Gastrocnemius medialis (tissue), 4 donors: ENCODE measurements at places on chromosomes 1 and 21.
A peak's percentile ranks its signal among the peaks of the same experiment; 100 is the strongest.

DNA sequence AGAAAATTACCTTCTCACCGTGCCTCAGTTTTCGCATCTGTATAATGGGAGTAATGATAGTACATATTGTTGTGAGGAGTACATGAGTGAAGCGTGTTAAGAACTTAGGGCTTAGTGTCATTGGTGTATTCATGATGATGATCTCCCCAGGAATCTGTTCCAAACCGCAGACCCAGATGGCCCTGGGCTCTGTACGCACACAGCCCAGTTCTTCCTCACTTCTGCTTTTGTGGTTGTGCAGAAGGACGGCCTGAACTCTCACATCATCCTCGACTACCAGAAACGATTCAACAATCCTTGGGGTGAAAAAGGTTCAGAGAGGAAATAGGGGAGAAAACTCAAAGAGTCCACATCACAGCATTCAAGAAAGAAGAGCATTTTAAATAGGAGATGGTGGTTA, 323.0 kb downstream of the CAMTA1 start:
- DNase-seq = no peak

DNA sequence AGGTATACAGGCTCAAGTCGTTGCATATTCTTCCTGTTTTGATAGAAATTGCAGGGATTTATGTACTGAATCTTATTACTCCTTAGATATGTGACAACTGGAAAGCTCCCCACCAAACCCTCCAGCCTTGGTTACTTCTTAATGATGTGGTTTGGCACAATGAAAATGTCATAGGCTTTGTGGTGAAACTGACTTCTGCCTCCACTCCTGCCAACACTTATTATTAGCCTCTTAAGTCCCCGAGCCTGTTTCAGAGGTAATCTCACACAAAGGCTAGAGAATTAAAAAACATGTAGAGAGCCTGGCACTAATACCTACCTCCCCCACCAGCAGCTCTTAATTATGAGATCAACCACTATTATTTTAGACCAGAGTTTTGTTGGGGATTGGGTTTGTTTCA, 4.2 kb downstream of the COX20 start:
- DNase-seq = no peak

DNA sequence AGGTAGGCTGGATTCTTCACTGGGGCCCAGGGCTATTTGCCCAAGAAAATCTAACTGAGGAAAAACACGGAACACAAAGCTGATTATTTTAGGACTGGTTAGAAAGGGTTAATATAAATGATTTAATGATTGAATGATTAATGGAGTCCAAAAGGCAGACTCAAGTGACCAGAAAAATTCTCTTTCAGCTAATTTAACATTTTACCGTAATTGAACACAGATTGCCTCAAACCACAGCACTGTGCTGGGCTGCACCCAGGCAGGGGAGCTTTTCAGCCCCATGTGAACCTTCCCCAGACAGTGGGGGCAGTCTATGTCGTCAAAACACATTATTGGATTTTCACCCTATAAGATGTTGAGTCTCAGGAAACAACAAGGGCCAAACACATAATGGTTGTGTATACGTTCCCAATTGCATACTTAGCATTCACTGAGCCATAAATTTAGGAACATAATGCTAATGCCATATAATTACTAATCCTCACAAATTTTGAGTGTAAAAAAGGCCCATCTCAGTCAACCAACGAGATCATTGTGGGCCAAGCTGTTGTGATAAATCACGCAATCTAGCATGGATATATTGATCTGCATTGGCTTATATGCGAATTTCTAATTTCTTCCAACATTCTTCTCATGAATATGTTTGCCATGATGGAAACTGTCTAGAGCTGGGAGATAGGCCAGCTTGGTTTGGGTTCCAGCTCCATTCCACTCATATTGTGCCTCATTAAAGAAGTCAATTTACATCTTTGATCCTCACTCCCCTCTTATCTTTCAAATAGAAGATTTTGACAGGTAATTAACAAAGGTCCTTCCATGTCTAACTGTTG, 27.7 kb downstream of the DSCAM start:
- no peak for DNase-seq

- DNase-seq = no peak
Measured at GRCh38 chr1:44780583-44781121, 5.3 kb downstream of the RPS8 start.

GRCh38 chr1:65593516-65593915, 173.0 kb downstream of the LEPR start:
- no peak for DNase-seq

DNA sequence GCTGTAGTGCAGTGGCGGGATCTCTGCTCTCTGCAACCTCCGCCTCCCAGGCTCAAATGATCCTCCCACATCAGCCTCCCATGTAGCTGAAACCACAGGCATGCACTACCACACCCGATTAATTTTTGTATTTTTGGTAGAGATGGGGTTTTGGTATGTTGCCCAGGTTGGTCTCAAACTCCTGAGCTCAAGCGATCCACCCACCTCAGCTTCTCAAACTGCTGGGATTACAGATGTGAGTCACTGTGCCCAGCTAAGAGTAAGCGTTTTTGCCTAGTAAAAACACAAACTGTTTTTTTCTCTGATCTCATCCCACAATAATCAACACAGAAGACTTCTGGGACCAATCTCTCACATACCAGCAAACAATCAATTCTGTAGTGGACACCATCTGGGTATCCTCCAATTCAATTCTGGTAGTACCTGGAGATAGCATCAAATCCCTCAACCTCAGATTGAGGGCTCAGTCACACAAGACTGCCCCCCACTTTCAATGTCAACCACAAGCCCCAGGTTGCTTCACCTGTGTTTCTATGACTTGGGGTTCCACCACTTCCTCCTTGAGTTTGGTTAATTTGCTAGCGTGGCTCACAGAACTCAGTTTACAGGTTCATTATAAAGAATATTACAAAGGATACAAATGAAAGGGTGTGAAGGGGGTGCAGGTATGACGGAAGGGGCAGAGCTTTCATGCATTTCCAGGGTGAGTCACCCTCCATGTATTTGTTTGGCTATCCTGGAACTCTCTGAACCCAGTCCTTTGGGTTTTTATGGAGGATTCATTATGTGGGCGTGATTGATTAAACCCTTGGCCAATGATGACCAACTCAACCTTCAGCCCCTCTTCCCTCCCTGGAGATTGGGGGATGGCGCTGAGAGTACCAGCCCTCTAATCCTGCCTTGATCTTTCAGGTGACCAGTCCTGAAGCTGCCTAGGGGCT, 40.0 kb upstream of the RHOU start:
- DNase-seq = no peak

DNA sequence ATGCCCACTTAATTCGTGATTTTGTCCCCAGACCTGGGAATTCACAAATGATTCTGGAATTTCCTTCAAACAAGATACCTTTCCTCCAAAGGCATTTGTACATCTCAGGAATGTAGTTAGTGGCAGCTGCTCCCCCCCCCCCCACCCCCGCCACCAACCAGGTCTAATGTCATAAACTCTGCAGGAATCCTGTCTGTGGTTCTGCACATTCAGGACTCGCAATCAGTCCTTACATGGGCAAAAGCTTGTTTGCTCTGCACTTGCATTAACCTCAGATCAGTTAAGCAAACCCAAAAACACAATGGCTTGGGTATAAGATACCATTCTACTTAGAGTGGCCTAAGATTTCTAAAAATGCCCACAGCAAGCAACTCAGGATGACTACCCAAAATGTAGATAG, 143.8 kb downstream of the TGFB2 start:
- DNase-seq = no peak

DNA sequence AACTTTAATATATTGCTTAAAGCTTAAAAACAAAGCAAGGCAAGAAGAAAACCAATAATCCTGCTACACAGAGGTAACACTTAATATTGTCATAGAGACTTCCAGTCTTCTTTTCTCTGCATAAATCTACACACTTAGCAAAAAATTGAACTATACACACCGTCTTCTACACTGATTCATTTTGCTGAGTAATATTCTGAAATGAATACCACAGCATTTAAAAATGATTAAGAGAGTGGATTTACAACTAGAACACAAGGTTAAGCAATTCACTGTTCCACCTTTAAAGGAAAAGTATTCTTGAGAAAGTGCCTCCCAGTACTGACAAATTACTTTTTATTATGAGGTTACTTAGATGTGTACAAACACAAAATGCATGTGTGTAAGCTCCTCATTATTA, 22.2 kb upstream of the ITPKB start:
- no peak for DNase-seq

DNA sequence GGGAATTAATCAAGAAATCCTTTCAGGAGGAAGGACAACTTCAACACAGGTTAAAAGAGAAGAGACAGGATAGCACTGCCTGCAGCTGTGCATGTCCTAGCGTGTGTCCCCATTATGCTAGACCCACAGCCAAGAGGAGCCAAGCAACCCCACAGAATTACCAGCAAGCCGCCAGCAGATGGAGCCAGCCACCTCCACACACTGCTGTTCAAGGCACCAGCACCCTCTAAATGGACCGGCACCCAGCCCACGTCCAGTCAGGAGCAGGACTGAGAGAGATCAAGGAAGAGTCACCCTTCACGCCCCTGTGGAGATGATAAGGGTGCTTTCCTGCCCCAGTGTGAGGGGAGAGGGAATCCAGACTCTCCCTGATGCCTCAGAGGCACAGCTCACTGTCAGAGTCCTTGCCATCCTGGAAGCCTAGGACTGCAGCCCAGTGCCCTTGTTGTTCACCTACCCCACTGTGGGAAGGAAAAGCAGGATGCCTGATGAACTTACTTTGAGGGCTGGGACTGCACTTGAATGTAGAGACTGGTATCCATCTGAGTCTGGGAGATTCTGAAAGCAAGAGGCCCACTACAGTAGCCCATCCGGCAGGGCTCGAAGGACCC, 37.1 kb upstream of the CTTNBP2NL start:
- DNase-seq = peak; percentile 66

GRCh38 chr1:216216305-216216704, 206.9 kb downstream of the USH2A start:
- DNase-seq = no peak

GRCh38 chr1:42933610-42934491, 24.8 kb downstream of the SLC2A1 start:
- no peak for DNase-seq

- DNase-seq = no peak
Measured at GRCh38 chr1:64681043-64681442, 63.8 kb upstream of the RAVER2 start.

DNA sequence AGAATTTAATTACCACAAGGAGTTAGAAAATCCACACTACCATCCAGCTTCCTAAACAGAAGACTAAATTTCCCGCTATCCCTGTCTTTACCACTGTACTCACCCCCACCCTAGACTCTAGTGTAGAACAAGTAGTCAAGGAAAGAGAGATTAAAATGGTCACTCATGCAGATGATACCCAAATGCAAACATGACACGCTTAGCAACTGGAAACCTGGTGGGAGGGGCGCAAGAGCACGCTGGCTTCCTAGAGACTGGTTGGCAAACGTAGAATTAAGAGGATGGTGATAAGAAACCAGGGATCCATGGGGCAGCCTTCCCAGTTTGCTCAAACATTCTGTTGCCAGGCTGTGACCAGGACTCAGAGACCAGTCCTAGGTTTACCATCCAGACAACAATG, 9.9 kb upstream of the LDLRAD1 start:
- DNase-seq = no peak

GRCh38 chr1:232250838-232251237, 379.1 kb downstream of the SIPA1L2 start:
- no peak for DNase-seq

- DNase-seq = no peak
Measured at GRCh38 chr1:216804111-216804510, 80.9 kb upstream of the ESRRG start.

DNA sequence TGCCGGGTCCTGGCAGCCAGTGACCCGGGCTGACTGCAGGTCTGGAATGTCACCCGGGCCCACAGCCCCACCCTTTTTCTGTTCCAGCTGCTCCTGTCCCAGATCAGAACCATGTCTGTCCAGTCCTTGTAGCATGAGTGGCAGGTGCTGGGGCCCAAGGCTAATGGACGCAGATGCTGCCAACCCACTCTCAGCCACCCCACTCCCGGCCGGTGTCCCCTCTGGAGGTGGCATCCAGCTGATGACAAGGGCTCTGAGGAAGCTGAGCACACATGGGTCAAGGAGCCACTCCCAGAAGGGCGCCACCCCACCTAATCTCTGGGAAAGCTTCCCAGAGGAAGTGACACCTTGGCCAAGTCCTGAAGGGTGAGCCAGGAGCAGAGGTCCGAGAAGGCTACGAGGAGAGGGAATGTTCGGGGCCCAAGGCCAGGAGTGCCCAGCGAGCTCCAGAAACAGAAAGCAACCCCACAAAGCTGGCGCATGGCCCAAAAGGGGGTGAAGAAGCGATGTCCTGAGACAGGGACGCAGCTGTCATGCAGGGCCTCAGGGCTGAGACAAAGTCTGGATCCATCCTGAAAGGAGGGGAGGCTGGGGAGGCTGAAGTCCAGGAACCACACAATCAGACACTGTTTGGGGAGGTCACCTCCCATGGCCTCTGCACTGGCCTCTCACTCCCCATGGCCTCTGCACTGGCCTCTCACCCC, 39.5 kb downstream of the ACOT7 start:
- peak; percentile 76 for DNase-seq

DNA sequence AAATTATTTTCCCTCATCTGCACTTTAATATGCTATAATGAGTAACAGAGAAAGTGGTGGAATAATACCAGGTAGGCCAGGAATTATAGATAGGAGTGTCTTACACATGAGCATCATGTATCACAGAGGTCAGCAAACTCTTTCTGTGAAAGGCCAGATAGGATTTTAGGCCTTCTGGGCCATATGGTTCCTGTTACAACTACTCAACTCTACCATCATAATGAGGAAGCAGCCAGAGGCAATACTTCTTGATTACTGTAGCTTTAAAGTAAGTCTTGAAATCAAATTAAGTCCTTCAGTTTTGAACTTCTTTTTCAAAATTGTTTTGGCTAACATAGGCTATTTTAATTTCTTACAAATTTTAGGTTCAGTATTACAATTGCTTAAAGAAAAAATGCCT, 32.1 kb upstream of the IGSF3 start:
- no peak for DNase-seq

- DNase-seq = no peak
Measured at GRCh38 chr1:235951661-235952060, 85.0 kb upstream of the LYST start.

- DNase-seq = no peak
Measured at GRCh38 chr1:29245876-29246275, 9.6 kb downstream of the PTPRU start.

DNA sequence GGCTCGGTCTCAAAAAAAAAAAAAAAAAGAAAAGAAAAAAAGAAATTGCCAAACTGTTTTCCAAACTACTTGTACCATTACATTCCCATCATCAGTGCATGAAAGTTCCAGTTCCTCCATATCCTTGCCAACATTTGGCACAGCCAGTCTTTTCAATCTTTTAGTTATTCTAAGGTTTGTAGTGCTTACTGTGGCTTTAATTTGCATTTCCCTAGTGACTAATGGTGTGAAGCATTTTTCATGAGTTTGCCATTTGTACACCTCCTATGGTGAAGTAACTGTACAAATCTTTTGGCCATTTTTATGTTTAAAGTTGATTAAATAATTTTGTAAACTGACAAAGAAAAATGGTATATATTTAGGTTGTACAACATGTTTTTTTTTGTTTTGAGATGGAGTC, 70.7 kb downstream of the DEGS1 start:
- no peak for DNase-seq

- DNase-seq = no peak
Measured at GRCh38 chr1:218869276-218869675, 304.4 kb upstream of the LYPLAL1 start.

- DNase-seq = no peak
Measured at GRCh38 chr21:21907271-21907670, 909.1 kb downstream of the NCAM2 start.

GRCh38 chr1:65311760-65312159, 2.4 kb downstream of the DNAJC6 start:
- DNase-seq = no peak

- no peak for DNase-seq
Measured at GRCh38 chr1:198499588-198499987, 40.9 kb downstream of the ATP6V1G3 start.
